NCI-H187 treated with DMSO at 0.1 percent for 48 hours (cell line): ENCODE measurements at places on chromosomes 1 and 21.

DNA sequence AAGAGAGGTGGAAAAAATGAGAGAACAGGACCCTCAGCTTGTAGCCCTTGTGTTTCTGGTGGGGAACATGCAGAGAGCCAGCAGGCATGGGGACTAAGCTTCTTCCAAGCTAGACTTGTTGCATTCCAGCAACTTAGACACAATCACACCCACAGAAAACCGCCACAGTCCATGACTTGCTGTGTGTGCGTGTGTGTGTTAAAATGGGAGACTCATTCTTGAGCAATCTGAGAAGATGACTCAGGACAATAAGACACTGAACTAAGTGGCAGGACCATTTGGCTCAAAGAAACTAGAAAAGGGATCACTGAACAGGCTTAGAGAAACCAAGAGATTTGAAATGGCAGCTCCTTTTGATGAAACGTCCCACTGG lies 78.0 kb downstream of the HLX start:
- DNase-seq, result no peak

DNA sequence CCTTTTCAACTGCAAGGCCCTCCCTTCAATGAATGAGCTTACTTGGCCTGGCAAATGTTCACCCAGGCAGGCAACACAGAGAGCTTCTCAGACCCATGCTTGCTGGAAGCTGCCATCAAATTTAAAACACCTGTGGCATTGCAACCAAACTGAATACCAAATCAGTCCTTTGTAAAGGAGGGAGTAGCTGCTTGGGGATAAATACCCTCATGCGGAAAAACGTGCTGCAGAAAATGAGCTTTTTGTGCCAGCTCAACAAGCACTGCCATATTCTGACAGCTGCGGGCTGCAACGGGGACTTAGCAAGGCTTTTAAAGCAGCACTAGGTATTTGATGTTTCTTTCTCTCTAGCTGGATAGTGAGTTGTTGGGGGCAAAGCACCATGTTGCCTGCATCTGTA lies 119.7 kb downstream of the PLPPR4 start:
- DNase-seq, result no peak

GRCh38 chr1:90550626-90551406 lies 166.3 kb downstream of the BARHL2 start:
- no peak for DNase-seq

GRCh38 chr1:192951691-192952460 lies 107.3 kb downstream of the UCHL5 start:
- no peak for DNase-seq

DNA sequence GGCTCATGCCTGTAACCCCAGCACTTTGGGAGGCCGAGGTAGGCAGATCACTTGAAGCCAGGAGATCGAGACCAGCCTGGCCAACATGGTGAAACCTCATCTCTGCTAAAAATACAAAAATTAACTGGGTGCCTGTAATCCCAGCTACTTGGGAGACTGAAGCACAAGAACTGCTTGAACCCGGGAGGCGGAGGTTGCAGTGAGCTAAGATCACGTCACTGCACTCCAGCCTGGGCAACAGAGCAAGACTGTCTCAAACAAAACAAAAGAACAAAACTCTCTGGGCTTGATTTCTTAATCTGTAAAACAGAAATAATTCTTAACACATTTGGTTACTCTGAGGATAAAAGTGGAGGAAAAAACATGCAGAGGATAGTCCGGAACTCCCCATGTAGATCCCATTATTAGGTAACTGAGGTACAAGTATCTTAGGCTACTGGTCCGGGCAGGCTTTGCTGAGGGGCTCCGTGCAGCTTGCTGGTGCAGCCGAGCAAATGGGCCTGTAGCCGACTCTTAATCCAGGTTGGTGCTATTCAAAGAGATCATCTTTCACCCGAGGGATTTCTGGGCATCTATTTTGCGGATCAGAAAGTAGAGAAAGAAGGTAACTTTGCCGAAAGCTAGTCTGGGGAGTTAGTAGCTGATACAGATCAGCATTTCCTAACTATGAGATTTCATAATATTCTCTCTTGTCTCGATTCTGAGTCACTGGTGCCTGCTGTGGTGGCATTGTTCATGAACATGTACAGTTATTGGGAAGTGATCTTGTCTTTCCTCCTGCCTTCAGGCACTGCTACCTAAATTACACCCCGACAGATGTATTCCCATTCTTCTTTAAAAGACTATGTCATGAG lies 56.8 kb downstream of the NFIA start:
- DNase-seq, result no peak

DNA sequence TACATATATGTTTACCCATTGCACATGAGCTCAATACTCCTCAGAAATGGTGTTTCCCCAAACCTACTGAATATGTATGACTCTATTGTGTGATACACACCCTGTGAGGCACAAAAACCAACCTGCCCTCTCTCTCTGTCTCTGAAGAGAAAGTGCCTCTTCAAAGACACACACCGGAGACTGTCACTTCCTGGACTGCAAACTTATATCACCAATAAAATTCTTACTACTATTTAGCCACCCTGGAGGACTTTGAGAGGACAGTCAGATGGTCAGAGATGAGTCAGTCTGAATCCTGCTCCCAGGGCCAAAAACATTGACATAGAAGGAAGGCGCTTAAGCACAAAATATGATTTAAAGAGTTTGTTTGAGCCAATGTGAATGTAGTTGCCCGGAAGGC lies 110.4 kb downstream of the PPIAL4G start:
- no peak for DNase-seq

DNA sequence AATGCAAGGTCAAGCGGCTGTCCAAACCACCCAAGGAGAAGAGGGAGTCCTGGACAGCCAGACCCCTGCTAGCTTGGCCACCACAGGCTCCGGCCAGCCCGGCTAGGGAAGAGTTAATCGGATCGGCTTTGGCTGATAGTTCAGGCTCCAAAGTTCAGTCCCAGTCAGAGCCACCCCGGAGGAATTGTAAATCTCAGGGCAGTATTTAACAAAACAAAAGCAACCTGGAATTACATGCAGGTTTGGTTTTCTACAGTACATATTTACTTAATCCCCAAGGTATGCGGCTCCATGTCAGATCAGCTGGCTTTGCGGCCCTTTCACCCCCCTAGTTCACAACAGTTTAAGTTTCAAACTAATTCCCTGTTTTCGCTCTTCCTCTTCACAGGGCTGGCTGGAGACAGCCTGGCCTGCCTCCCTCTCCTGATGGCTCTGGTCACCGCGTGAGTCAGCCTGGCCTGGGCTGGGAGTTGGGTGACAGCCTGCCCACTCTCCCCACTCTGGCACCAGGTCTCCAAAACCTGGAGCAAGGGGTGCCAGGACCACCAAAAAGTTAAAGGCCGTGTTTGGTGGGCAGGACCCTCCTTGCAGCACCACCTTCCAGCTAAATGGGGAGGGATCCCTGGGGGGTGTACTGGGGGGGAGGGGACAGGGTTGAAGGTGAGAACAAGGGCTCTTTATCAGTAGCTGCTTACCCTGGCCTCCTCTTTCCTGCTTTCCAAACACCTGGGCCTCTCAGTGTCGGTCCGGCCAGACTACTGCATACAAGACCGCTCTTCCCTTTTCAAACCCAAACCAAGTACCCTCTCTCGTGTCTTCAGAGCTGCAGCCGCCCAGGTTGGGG lies 1.9 kb downstream of the DHRS3 start:
- no peak for DNase-seq

DNA sequence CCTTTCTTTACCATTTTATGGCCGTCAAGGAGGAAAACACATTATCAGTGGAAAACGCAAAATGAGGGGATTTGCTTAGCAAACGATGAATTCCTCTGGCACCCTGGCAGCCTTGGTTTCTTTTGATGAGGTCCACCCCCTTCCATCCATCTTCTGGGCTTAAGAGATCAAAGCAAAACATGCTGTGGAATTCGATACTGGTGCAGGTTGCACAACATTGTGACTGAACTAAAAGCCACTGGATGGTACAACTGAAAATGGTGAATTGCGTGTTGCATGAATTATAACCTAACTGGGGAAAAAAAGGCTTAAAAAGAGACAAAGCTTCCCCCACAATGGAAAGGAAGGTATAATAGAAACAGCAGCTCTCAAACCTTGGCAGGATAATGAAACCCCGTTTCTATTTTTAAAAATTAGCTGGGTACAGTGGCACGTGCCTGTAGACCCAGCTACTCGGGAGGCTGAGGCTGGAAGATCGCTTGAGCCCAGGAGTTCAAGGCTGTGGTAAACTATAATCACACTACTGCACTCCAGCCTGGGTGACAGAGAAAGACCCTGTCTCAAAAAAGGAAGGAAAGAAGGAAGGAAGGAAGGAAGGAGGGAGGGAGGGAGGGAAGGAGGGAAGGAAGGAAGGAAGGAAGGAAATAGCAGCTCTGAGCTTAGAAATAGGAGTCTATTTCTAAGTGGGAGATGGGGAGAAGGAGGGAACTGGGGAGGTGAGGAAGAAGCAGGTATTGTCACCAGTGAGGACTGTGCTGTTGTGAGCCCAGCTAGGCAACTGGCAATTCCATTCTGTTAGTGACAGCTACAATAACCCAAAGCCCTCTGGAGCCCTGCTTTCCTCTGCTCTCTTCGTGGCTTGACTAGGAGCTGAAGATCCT lies 29.0 kb upstream of the LGALS8 start:
- no peak for DNase-seq

DNA sequence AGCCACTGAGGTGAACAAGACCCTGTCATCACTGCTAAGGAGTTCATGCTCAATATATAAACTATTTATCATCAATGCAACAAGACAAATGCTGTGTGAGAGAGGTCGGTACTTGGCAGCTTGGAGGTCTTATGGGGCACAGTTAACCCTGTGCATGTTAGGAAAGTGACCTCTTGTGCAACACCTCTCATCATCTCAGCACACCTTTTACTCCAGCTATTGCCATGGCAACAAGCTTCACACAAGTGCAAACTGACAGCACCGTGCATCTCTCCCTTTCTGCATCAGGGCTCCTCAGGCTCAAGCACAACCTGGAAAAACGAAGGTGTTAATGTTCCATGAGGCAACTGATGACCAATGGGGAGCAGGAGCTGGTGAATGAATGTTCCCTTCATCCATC lies 14.7 kb upstream of the MYSM1 start:
- DNase-seq, result no peak

DNA sequence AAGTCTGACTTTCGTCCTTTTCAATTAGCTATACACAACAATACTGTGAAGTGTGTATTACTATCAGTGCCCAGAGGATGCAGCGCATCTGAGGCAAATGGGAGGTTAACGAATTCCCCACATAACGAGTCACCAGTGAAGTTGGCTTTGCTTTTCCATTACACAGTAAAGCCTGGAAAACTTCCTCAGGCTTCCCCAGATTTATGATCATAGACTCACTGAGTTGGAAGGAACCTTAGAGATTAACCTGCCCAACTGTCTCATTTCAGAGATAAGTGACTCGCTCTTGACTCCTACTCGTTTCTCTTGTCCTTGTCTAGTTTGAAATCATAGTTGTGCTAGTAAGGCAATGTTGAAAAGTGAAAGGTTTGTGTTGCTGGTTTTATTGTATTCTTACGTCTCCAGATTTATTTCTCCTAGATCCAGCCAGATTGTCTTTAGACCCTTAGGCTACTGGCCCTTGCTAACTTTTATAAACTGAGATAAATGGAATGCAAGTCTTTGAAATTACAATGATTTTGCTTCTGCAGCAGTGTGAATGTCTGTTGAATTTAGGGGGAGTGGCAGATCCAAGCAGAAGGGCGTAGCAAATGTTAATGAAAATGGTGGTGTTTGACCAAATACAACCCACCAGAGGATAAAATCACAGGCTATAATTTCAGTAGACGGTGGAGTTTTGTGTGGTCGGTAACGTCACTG lies 17.3 kb downstream of the S1PR1 start:
- no peak for DNase-seq

GRCh38 chr1:208187499-208188041 lies 56.6 kb downstream of the PLXNA2 start:
- DNase-seq, result no peak

- no peak for DNase-seq
Observed at GRCh38 chr1:168920456-168921094, 185.9 kb upstream of the ATP1B1 start.

DNA sequence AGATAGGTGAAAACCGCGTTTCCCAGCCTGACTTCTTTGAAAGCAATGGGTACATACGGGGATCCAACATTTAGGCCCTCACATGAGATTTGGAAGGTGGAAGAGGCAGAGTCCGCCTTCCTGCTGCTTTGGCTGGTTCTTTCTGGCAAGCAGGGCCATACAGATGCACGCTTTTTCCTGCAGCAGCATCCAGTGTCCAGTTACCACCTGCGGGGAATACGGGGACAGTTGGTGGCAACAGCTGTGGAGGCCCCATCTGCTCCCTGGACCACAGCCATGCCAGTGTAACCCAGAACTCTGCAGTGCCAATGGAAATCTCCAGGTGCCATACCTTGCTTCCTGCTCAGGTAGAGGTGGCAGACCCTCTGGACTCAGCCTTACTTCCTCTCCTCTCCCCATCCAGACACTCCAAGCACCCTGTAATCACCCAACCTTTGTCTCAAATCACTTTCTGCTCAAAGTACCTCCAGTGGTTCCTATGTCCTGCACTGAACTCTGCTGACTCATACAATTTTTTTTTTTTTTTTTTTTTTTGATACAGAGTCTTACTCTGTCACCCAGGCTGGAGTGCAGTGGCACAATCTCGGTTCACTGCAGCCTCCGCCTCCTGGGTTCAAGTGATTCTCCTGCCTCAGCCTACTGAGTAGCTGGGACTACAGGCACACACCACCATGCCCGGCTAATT lies 68.3 kb downstream of the SLC16A1 start:
- no peak for DNase-seq

- DNase-seq, result no peak
Observed at GRCh38 chr1:111811891-111812290, 56.2 kb downstream of the DDX20 start.

- peak; percentile 30 for DNase-seq
Observed at GRCh38 chr21:42091899-42092508, 20.9 kb downstream of the UMODL1 start.

DNA sequence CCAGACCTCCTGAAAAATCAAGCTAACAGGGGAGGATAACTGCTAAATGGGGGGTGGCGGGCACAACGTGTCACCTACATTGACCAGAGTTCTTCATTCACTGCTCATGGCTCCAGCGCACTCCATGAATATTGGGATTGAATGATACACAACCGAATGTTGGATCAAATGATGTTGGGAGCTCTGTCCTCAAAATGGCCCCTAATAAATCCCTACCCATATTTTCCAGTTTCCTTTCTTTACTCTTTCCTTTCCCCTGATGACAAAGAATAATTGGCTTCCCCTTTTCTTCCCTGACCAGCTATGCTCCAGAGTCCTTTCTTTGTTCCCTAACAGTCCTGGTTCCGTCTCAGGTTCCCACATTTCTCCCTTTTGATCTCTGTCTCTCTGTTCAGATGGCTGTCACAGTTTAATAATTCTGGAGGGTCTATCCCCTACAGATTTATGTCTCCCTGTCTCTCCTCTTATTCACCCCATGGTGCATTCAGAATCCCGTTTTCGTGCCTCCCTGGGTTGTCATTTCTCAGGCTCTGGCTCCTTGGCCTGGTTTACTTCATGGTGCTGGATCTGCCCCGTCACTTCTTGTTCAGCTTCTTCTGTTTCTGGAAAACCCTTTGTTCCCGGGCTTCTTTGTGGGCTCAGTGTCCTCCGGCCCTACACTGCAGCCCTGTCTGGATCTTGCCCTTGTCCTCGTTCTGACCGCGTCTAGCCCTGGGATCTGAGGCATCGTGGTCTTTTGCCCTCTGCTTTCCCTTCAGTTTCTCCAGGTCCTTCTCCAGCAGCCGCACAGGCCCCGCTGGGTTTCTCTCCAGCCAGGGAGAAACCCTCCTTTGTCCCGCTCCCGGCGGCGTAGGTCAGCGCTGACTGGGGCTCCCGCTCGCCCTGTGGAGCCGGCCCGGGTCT lies 78.3 kb downstream of the NDUFS5 start:
- DNase-seq, result no peak
